ENCODE measurements at places on chromosomes 2 and 18.

DNA sequence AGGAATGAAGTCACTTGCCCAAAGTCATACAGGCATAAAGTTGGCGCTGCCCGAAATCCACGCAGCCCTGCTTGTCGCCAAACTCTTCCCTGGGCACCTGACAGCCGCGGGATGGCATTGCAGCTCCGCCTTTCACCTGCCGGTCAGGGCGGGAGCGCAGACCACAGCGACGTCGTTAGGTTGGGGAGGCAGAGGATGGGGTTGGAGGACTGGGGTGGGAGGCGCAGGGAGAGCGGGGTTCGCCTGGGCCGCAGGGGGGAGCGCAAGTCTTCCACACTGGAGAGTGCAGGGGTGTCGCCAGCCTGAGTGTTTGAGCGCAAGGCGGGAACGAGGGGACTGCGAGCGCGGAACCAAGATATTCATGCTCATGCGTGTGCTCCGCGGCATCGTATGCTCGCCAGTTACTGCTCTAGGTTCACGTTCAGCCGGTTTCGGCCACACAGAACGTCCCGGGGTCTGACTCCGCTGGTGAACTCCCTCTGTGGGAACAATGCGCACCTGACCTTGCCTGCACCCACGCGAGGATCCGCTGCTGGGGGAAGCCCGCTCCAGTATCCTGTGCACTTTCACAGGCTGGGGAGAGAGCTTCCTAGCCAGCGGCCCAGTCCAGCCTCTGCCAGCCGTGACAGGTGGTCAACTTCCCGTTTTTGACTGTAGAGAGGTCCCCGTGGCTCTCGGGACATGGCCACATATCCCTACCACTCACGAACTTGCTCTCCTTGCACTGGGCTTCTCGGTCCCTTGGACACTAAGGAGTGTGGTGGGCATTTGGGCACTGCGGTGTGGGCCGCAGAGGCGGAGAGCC, 767 bp upstream of the NPPC start:
- DNase-seq: peak; percentile 69

DNA sequence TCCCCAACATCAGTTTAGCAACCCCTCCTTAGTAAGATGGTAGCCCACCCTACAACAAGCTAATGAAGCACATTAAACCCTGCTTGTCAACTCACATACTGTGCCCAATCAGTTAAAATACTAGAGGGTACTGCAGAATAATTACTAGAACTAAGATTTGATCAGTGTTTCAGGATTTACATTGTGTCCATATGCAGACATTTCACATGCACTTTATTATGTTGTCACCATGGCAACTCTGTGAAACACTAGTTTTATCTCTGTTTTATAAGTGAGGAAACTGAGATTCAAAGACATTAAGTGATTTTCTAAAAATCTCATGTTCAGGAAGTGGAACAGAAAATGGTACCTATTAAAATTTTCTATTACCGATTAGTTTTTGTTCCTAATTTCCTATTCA, 61.7 kb downstream of the CYBRD1 start:
- no peak for DNase-seq

DNA sequence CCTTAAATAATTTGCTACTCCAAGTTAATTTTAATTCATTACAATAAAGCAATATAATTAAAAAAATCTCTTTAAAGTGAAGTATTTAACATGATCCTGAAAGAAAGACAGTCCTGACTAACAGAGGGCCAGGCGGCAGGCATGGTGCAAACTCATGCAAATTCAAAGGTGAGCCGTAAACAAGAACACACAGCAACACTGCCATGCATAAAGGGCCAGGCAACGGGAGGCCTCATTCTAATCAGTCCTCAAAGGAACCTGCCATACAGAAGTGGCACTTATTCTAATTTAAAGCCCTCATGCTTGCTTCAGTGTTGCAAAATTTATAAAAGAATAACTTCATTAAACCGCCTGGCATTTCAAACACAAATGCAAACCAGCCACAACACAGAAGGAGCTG, 277.0 kb downstream of the ZNF521 start:
- DNase-seq: no peak

DNA sequence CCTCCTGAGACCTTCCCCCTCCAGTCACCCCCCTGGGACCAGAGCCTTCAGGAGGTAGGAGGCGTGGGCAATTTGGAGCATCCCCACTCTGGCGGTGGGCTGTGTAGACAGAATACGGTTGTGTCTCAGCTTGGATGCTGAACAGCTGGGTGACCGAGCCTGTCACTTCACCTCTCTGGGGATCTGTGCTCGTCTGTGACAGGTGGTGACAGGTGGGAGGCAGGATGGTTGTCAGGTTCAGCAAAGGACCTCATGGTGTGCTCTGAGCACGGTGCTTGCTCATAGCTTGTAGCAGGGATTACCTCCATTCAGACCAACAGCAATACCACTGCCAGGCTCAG, 186.5 kb upstream of the HS6ST1 start:
- DNase-seq: peak; percentile 29

GRCh38 chr2:218265626-218266025, 4.3 kb downstream of the AAMP start:
- DNase-seq: no peak
